ENCODE measurements at places on chromosomes 5 and 9.

GRCh38 chr5:102937894-102938293 is 182.0 kb downstream of the GIN1 start:
- DNase-seq: no peak

- no peak for DNase-seq
These were observed 57.5 kb downstream of the PIP5K1B start for GRCh38 chr9:68762570-68762969.

- no peak for DNase-seq
These were observed 6.0 kb downstream of the TMOD1 start for GRCh38 chr9:97507428-97507984.

- no peak for DNase-seq
These were observed 97.0 kb downstream of the TSSK1B start for GRCh38 chr5:113337515-113338415.

- no peak for DNase-seq
These were observed 282.2 kb downstream of the DTWD2 start for GRCh38 chr5:118705959-118706667.

DNA sequence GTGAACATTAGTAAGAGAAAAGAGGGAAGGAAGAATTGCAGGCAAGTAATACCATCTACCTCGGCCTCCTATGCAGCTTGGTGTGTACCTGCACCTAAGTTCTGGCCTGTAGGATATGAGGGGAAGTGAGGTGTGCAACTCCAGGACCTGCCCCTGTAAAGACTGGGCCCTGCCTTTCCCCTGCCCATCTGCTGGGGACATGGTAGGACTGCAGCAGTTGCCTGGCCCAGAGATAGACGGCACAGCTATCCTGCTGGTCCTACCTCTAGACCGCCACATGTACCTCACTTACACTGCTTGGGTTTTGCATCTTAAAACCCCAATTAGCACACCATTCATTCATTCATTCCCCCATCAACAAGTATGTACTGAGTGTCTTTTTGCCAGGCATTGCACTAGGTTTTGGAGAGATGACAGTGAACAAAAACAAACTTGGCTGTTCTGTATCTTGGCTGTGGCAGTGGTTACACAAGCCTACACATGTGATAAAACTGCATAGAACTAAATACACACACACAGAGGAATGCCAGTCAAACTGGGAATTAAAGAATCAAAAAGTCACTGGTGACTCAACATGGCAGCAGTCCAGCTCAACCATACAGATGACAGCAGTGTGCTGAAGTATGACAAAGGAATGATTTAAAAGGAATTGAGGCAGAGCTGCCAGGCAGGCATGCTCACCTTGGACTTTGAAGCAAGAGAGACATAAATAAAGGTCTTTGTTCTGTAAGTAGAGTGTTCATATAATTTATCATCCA is 23.3 kb upstream of the MGAT1 start:
- peak; percentile 68 for DNase-seq

DNA sequence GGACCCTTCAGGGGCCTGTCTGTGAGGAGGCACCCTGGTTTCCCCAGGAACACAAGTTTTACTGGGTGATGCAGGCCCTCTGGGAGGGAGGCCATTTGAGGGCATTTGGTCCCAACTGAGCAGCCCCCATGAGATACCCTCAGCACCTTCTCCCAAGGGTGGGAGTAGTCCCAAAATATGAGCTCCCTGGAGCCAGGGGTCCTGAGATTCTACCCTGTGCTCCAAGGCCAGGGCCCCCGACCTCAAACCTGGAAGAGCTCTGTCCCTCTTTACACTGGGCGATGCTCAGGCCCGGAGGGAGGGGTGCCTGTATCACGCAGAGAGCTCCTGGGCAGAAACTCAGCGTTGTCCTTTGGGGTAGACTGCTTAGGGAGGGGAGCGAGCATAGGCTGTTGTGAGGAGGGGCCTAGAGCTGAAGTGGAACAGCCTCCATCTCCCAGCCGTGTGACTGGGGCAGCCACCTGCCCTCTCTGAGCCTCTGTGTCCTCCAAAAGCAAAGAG is 64.0 kb upstream of the SYNPO start:
- no peak for DNase-seq

DNA sequence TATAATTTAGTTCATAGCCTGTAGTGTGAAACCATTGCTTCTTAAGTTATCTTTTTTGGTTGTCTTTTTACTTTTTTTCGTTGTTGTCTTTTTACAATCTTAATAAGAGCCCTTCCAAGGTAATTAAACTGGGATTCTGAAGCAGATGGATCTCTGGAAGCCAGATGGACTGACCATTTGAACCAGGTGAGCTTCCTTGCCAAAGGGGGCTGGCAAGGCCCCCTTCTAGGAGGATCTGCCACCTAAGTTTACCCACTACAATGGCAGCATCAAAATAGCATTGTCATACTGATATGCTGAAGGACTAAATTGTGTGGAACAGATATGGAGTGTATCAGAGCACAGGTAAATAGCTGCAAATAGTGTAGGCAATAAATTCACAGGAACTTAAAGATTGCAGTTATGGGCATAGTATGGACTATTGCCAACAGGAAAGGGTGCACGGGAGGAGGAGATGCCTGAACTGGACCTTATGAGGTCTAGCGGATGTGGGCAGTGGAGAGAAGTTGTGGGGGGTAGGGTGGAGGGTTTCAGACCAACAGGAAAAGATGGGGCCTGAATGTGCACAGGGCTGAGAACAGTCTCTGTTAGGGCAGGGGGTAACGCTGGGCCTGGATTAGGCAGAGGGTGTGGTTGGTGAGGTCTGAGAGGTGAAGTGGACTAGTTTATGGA is 61.5 kb upstream of the CTXN3 start:
- no peak for DNase-seq

- DNase-seq: no peak
These were observed 37.6 kb upstream of the CAVIN4 start for GRCh38 chr9:100540327-100540726.

GRCh38 chr5:16656561-16657191 is 39.9 kb upstream of the RETREG1 start:
- DNase-seq: peak; percentile 61

- DNase-seq: no peak
These were observed 195.3 kb downstream of the CACNA1B start for GRCh38 chr9:138072897-138073296.

GRCh38 chr5:54551926-54552325 is 34.4 kb downstream of the SNX18 start:
- no peak for DNase-seq

DNA sequence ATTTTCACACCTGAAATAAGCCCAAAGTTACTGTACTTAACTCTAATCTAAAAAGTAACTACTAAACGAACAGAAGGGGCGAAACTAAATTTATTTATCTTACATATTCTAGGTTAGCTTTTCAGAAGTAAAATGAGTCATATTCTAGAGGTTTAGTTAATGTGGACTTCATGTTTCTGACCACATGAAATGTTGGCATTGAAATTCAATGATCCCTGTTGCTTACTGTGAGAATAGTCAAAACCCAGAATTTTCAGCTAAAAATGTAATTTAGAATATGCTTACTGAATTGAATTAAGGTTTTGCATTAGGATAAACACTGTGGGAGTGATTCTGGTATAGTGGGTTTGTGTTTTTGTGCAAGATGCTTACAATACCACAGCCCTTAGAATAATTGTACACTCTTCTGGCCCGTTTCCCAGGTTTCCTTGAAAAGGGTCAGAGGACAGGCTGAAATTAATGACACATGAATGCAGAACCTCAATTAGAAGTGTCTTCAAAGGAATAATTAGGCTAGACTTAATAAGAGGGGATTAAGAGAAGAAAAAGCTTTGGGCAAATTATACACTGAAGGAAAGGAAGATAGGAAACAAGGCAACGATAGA is 1.4 kb upstream of the SNX18 start:
- no peak for DNase-seq

- no peak for DNase-seq
These were observed 77.7 kb upstream of the TMED7 start for GRCh38 chr5:115703514-115703913.

DNA sequence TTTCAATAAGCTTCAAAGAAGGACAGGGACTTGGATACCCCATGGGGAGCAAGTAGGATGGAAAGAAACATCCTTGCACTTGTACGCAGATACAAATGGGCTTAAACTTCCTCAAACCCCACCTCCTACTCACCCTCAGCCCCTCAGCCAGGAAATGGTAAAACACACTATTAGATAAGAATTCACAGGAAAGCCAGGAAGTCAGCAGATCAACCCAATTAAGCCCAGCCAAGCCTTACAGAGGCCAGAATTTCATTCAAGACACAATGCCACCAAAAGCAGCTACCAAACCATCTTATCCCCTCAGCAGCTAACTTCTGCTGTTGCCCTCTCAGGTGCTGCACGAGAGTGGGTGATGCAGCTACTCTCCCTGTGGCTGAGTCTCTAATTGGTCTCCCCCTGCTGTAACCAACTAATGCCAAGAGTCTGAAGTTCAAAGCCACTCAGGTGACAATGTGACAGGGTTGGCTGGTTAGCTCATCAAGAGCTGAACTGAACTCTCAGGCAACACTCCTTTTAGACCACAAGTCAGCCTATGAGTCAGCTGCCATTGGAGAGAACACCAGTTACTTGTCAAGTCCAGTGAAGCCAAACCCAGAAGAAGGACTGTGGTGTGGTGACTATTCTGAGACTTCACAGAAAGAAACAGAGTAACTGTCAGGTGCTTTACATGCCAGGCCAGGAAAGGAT is 201.9 kb downstream of the ZNF608 start:
- DNase-seq: peak; percentile 7

DNA sequence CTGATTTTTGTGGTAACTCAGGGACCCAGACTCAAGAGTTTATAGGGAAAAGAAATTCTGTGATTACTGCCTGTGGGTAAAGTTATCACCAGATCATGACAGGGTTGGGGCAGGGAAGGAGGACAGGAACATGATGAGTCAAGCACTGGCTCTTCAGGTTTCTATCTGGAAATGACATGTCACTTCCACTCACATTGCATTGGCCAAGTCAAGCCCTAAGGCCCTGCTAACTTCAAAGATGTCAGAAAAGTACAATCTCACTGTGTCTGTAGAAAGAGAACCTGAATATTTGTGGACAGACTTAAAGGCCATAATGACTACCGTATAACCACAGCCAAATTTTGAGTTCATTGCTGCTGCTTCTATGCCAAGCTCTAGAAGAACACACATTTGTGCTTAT is 187.7 kb downstream of the TLE4 start:
- DNase-seq: no peak

DNA sequence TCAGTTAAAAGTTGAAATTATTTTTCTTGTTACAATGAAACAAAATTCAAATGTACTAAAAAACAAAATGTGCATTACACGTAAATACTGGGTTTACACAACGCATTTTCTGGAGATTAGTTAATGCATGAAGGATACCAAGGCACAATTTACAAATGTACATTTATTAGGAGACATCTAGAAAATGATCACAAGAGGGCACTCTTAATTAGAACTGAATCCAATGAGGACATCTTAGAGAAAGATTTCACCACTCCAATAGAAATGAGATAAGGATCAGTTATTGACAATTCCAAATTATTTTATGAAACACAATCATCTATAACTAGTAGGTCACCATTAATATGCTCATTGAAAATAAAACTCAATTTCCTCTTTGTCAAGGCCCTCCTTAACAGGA is 36.6 kb upstream of the CDH12 start:
- no peak for DNase-seq

- DNase-seq: peak; percentile 41
These were observed 407.7 kb downstream of the PDE4D start for GRCh38 chr5:59485629-59486439.

- DNase-seq: no peak
These were observed 493.7 kb downstream of the ENC1 start for GRCh38 chr5:74146796-74147195.

DNA sequence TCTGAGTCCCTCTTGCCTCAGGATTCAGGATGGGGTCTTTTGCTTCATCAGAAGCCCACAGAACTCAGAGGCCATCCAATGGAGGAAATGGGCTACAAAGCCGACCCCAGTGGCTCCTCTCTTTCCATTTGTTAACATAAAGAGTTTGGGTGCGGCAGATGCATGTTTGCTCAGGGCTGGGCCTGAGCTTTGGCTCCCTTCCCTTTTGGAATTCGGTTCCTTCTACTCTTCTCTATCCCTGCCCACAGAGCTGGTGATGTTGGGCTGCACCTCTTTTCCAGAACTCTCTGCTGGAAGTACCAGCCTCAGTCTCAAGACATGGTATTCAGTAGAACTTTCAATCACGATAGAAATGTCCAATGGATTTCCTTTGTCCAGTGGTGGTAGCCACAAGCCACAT is 66.9 kb upstream of the AGXT2 start:
- no peak for DNase-seq

DNA sequence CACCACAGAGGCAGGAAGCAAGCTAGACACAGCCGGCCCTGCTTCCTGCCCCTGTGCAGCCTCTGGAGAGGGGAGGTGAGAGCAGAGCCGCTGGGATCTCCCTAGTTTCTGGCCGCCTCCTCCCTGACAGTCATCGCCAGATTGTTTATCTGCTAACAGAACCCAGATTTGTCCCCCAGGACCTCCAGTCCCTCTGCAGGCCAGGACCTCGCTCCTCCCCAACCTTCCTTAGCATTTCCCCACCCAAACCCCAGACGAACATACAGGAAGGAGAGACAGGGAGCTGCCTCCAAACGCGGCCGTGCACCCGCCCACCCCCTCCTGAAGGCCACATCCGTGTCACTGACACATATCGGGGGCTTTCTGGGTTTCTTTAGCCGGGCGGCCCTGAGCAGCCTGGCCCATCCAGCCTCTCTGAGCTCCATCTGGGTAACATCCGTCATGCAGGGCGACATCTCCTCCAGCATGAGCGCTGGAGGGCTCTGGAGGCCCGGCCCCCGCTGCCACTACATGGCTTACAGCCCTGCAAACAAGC is 47.5 kb downstream of the DBH start:
- DNase-seq: peak; percentile 7

- no peak for DNase-seq
These were observed 6.2 kb downstream of the KDM4C start for GRCh38 chr9:6764011-6764410.

GRCh38 chr5:62126090-62126489 is 179.9 kb upstream of the KIF2A start:
- DNase-seq: no peak

- DNase-seq: no peak
These were observed 737.2 kb upstream of the ZNF608 start for GRCh38 chr5:125483609-125484008.

- no peak for DNase-seq
These were observed 30.5 kb downstream of the GRIA1 start for GRCh38 chr5:153520952-153521351.

GRCh38 chr9:78438211-78438610 is 141.3 kb downstream of the PSAT1 start:
- DNase-seq: no peak

GRCh38 chr5:102866237-102866600 is 111.1 kb downstream of the PAM start:
- no peak for DNase-seq

DNA sequence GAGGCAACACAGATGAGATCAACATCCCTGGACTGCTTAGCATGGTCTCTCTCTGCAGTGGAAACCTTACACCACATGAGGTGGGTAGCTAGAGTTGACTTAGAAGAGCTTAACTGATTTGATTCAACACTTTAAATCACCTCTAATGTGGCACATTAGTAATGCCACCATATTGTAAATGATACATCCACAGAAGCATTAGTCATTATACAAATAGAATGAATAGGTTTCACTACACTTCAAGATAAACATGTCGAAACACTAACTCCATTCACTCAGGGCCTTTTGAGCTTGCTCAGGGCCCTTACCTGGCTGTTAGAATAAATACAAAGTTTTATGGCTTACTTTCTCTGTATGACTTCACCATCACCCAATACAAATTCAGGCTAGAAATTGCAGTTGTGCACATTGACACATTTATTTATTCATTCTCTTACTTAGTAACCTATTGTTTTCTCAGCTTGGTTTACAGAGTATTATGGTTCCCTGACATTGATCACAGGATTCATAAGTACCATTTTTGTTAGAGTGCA is 9.3 kb upstream of the SMAD5 start:
- DNase-seq: no peak

All from dermis blood vessel endothelial cell (primary cell).